ENCODE measurements at places on chromosomes 4 and X.

- no peak for DNase-seq
Observed at GRCh38 chr4:183783991-183784553, 121.0 kb upstream of the STOX2 start.

DNA sequence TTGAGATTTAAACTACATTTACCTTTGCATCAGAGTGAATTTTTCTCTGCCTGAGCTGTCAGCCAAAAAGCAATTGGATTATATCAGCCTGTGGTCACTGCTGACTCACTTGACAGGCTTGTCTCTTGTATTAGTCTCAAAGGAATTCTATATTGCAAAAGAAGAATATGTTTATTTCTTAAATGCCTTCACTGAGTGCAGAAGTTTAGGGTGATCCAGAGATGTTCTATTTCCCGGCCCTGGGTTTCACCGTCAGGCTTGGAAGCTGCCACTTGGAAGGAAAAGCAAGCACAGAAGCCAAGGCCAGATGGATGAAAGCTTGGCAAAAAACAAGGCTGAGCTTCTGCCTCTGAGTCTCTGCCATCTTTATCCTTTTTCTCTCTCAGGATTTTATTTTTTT is 80.9 kb downstream of the FAM114A1 start:
- DNase-seq, result no peak

GRCh38 chr4:26053761-26054160 is 139.7 kb downstream of the SMIM20 start:
- no peak for DNase-seq

- no peak for DNase-seq
Observed at GRCh38 chr4:183988874-183989273, 83.8 kb downstream of the STOX2 start.

GRCh38 chr4:113057891-113058290 is 8.4 kb downstream of the ANK2 start:
- DNase-seq, result no peak

DNA sequence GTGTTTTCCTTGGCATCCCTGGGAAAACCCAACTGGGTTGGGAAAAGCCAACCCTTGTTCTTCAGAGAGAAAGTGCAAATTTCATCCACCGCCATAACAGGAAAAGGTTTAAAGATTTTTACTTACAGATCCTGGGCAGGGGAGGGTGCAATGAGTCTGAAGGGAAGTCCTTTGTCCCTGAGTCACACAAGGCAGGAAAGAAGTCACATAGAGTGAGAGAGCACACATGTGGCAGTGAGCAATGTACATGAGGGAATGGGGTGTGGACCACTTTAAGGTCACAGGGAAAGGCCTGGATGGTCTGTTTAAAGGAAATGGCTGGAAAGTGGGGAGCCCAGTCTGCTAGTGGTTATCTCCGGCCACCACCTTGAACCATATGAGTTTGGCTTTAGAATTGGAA is 248.9 kb downstream of the HS3ST1 start:
- DNase-seq, result no peak

DNA sequence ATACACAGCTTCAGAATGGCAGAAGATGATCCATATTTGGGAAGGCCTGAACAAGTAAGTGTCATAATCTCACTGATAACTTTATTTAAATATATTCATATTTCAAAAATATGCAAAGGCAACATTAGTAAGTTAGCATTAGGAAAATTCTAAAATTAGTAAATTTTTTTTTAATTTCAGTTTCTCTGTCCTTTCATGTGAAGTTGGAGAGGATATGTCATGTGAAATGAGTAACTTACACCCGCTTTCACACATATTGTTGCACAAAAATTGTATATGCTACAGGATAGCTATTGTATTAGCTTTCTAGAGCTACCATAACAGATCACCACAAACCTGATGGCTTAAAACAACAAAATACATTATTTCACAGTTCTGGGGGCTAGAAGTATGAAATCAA is 24.3 kb downstream of the NFKB1 start:
- no peak for DNase-seq

GRCh38 chr4:100061835-100062234 is 111.8 kb upstream of the H2AZ1 start:
- no peak for DNase-seq

DNA sequence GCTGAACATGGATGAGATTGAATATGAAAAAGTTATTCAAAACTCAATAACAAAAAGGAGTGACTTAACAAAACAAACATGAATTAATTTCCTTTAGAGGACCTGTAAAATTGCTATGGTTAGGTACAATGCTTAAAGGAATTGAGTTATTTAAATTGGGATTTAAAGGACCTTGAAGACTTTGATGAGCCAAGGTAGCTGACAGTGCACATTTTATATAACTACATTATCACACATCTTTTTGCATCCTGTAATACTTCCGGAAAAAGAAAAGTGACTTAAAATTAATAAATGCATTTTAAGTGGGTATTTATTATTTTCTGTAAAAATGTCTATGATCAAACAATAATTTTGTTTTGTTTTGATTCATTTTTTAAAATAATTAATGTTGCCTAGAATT is 964.8 kb upstream of the SLIT2 start:
- no peak for DNase-seq

- no peak for DNase-seq
Observed at GRCh38 chrX:12447448-12448064, 309.3 kb downstream of the FRMPD4 start.

DNA sequence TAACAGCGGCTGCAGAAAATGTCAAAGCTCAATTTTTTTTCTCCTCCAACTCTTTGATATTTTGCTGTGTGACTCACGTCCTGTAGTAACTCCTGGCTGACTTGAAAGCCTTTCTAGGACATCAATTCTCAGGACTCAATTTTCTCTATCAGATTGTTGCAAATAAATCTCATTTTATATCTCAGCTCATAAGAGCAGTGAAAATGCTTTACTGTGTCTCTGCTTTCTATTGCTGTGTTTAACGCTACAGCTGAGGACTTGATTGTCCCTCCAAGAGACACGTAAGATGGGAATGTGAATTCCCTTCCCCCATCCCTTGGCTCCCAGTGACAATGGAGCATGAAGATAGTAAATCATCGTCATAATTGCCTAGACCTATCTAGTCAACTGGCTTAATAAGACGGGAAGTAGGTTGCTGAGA is 20.5 kb upstream of the CBR4 start:
- DNase-seq, result no peak
